ENCODE measurements at places on chromosomes 6 and 20. TPM values are rescaled to one million over a fixed set of nuclear protein-coding genes. Genes with fewer than 3 reads are reported as not detected.

DNA sequence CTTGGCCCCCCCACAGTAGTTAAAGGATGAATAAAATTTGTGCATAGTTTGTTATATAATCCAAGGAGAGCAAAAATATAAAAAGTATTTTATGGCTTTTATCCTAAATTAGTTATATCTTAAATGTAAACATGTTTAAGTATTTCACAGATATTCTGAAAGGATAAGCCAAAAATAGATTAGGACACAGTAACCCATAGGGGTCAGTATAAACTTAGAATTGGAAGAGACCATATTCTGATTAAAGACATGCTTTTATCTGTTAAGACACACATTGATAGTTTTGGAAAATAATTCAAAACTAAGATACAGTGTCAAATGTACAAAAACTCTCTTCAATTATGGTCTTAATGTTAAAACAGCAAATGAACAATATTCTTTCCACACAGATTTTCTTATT, 4.5 kb upstream of the SERINC1 start:
- no peaks in the 10 kb centered on the region for H3K4me1 ChIP-seq
- DNase-seq: no peak
- H3K27me3 ChIP-seq: no peaks in the 10 kb centered on the region
- no peak overlapping the region for H3K4me3 ChIP-seq
- no peaks in the 10 kb centered on the region for H3K36me3 ChIP-seq

GRCh38 chr6:38933426-38933825, 115.2 kb upstream of the GLP1R start:
- H3K4me1 ChIP-seq: no peaks in the 10 kb centered on the region
- no peak for DNase-seq
- H3K27me3 ChIP-seq: no peaks in the 10 kb centered on the region
- no peak overlapping the region for H3K27ac ChIP-seq
- no peak overlapping the region for H3K4me3 ChIP-seq

DNA sequence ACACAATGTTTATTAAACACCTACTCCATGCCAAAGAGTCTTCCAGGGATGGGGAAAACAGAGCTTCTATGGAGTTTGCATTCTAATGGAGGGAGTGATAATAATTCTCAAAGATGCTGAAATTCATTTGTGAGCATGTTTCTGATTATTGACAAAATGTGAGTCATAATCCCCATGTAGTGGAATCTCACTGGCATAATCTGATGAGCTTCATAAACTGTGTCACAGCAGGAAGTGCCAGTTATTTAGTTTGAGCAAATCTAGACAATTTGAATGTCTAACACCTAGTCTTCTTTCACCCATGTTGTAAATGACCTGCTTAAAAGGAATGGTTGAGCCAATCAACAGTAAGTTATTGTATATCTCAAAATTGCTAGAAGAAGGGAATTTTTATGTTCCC, 95.1 kb downstream of the KCNQ5 start:
- no peaks in the 10 kb centered on the region for H3K4me1 ChIP-seq
- DNase-seq: no peak
- H3K4me3 ChIP-seq: no peak overlapping the region
- no peaks in the 10 kb centered on the region for H3K27me3 ChIP-seq
- H3K27ac ChIP-seq: no peak overlapping the region
- H3K36me3 ChIP-seq: no peaks in the 10 kb centered on the region

- no peak for DNase-seq
- H3K27ac ChIP-seq: no peak overlapping the region
- H3K4me1 ChIP-seq: no peaks in the 10 kb centered on the region
- H3K27me3 ChIP-seq: no peaks in the 10 kb centered on the region
These were observed 6.2 kb downstream of the SEL1L2 start for GRCh38 chr20:13984211-13984610.

GRCh38 chr6:25637211-25637610, 14.8 kb upstream of the SCGN start:
- no peaks in the 10 kb centered on the region for H3K4me1 ChIP-seq
- H3K4me3 ChIP-seq: no peak overlapping the region
- no peak for DNase-seq
- H3K36me3 ChIP-seq: no peaks in the 10 kb centered on the region
- H3K27me3 ChIP-seq: peaks cover 8% of the 10 kb centered on the region

GRCh38 chr6:152625213-152625612, 11.9 kb downstream of the SYNE1 start:
- no peak overlapping the region for H3K27ac ChIP-seq
- no peaks in the 10 kb centered on the region for H3K36me3 ChIP-seq
- H3K27me3 ChIP-seq: no peaks in the 10 kb centered on the region

DNA sequence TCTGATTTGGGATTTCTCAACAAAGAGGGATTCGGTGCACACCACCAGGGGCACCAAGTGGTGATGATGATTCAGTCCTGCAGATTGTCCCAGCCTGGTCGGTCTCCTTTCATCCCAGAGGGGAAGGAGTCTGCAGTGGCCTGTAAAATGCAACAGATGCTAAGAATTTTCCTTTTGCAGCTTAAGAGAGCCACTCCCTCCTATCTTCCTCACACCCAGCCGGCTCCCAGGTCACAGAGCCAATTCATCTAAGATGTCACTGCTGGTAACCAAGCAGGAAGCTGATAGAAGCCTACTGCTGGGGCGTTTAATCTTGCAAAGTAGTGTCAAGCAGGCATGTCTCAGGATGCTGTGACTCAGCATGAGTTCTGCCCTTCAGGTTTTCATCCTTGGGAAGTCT, 203.8 kb upstream of the LRFN2 start:
- no peaks in the 10 kb centered on the region for H3K27me3 ChIP-seq
- H3K4me1 ChIP-seq: no peaks in the 10 kb centered on the region
- no peaks in the 10 kb centered on the region for H3K36me3 ChIP-seq
- DNase-seq: no peak
- H3K4me3 ChIP-seq: no peak overlapping the region

DNA sequence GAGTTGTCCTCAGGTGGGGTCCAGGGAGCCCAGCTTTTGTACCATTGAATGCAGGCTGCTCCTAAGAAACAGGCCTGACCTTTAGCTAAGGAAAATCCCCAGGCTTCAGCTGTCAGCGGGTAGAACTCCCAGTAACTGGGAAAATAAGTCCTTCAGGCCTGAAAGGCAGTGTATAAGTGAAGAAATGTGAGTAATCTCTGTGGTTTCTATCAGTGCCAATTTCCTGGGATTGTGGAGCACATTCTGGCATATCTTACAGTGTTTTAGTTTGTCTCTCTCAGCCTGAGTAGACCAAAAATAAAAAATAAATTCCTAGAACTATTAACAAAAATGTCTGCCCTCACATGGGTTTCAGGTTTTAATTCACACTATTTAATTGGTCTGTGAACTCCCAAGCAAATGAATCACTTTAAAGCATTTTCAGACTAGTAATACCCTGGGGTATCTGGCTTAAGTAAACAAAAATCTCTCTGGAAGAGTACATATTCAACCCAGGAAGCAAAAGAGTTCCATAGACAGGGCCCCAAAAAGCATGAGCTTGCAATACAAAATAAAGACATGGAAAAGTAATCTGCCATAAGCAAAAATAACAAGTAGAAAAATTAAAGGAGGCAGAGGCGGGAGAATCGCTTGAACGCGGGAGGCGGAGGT, 566.2 kb upstream of the NOX3 start:
- DNase-seq: no peak
- no peak overlapping the region for H3K4me3 ChIP-seq
- no peaks in the 10 kb centered on the region for H3K27me3 ChIP-seq

GRCh38 chr20:15556869-15557268, 1016.4 kb downstream of the KIF16B start:
- H3K36me3 ChIP-seq: no peaks in the 10 kb centered on the region
- H3K27me3 ChIP-seq: no peaks in the 10 kb centered on the region
- no peak for DNase-seq
- no peaks in the 10 kb centered on the region for H3K4me1 ChIP-seq
- no peak overlapping the region for H3K27ac ChIP-seq

GRCh38 chr6:135871878-135872277, 20.4 kb downstream of the PDE7B start:
- H3K4me1 ChIP-seq: no peaks in the 10 kb centered on the region
- H3K36me3 ChIP-seq: no peaks in the 10 kb centered on the region
- H3K27me3 ChIP-seq: no peaks in the 10 kb centered on the region
- H3K27ac ChIP-seq: no peak overlapping the region
- DNase-seq: no peak
- H3K4me3 ChIP-seq: no peak overlapping the region

DNA sequence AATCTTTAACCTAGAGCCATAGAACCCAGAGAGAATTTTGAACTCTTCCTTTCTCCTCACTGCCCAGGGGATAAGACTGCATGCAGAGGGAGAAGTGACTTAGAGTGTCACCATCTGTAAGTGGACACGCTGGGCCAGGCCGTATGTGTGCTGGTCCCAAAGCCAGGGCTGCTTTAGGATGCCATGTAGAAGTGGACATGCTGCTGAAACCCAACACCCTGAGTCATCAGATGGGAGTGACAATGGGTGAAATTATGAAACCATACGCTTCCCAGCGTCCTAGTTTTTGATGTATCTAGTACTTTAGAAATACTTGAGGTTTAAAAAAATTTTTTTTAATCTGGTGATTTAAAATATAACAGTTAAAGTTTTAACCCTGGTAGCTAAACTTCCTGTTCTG, 191.1 kb downstream of the FNDC1 start:
- H3K36me3 ChIP-seq: no peaks in the 10 kb centered on the region
- H3K27ac ChIP-seq: no peak overlapping the region
- no peaks in the 10 kb centered on the region for H3K27me3 ChIP-seq
- no peak overlapping the region for H3K4me3 ChIP-seq

BPIFB1 gene
- total RNA-seq: 0.66 TPM

TMEM63B gene
- 21.8 TPM for total RNA-seq

GZF1 gene
- total RNA-seq: 19.0 TPM

ADGRB3 gene
- 1.2 TPM for total RNA-seq

SAPCD1 gene
- total RNA-seq: not detected
